ENCODE measurements at places on chromosomes 11 and 22. TPM values are rescaled to one million over a fixed set of nuclear protein-coding genes. Genes with fewer than 3 reads are reported as not detected.

Gene PRR5
- total RNA-seq = 24.0 TPM

Gene DERL3
- 2.3 TPM for total RNA-seq

Gene PUS3
- total RNA-seq = 11.8 TPM

Gene AHNAK
- total RNA-seq = 557 TPM

Gene ACR
- total RNA-seq = not detected
